Heart left ventricle (tissue), 16 donors: ENCODE measurements at places on chromosomes 11 and 22. TPM values are rescaled to one million over a fixed set of nuclear protein-coding genes. Genes with fewer than 3 reads are reported as not detected.

- no peak for DNase-seq
Observed at GRCh38 chr11:71352748-71353147, 95.4 kb downstream of the DHCR7 start.

DNA sequence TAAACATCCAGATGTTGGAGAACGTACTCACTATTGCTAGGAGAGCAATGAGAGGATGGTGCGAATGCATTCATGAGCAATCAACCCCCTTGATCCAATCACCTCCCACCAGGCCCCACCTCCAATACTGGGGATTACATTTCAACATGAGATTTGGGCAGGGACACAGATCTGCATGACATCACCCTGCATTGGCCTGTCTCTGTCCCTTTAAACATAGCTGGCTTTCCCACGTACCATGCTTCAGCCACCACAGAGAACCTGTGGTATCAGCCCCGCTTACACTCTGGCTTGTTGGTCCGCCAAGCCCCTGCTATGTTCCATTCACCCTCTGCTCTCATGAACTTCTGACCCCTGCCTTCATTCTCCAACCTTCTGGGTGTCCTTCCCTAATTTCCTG, 157.5 kb upstream of the E2F8 start:
- DNase-seq, result no peak

- no peak for DNase-seq
Observed at GRCh38 chr11:116665523-116665922, 107.3 kb downstream of the BUD13 start.

DNA sequence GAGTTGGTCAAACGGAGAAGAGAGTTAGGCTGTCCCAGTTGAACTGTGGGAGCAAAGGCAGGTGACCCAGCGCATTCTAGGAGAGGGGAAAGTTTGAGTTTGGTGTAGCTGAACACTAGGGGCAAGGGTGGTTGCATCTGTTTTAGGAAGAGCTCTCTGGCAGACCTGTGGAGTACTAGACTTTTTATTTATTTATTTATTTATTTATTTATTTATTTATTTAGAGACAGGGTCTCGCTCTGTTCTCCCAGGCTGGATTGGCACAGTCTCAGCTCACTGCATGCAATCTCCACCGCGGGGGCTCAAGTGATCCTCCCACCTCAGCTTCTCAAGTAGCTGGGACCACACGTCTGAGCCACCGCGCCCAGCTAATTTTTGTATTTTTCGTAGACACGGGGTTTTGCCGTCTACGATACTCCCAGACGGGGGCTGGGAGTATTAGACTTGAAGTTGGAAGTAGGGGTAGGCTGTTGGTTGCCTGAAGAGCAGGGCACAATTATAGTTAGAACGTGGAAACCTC, 950 bp upstream of the ACER3 start:
- DNase-seq, result no peak

- no peak for DNase-seq
Observed at GRCh38 chr22:30877662-30878515, 90.7 kb downstream of the MORC2 start.

DNA sequence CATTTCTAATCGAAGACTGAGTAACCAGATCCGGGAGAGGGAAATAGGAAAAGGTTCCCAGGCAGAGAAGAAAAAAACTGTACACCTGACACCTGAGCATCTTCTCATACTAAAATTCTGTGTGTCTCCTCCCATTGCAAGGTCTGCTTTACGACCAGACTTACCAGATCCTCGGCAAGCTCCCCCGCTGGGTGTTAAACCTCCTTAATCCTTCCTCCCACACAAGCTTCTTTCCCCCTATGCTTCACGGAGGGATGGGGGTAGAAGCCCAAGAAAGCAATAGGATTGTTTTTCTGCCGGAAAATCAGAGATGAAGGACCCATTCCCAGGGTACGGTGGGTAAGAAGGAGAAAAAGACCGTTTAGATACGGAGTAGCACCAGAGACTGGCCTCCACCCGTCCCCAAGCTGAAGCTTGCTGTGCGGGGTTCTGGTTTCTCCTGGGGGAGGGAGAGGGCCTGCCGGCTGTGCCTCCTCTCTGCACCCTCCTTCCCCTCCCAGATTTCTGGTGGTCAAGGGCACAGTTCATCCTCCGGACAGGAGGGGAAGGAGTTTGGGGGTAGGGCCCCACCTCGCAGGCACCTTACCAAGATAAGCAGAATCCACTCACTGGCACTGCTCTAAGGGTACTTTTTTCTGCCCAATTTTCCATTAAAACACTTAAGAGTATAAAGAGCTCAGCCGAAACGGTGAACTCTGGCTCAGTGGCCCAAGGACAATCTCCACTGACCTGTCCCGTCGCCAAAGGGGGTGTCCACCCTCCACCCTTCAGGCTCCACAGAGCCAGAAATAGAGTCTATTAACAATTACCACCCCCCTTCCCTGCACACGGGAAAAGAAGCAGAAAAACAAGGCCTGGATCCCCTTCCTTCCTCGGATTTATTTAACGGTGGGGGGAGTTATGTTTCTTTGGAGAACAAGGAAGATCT, 1.2 kb downstream of the TOB2 start:
- DNase-seq, result peak; percentile 67

DNA sequence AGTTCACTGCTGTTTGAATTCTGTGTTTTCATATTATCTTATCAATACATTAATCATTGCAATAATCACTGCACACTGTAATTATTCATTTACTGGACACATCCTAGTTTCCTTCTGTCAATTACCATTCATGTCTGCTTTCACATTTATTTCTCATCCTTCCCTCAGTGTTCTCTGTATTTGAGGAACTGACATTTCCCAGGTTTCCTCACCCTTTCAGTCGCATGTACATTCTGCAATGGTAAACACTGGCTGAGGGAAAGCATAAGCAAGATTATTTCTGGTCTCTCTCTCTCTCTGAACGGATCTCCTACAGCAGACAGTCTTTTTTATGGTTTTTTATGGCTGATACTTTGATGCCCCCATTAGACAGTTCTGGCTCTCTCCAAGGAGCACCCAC, 4.2 kb upstream of the HBD start:
- DNase-seq, result no peak

DNA sequence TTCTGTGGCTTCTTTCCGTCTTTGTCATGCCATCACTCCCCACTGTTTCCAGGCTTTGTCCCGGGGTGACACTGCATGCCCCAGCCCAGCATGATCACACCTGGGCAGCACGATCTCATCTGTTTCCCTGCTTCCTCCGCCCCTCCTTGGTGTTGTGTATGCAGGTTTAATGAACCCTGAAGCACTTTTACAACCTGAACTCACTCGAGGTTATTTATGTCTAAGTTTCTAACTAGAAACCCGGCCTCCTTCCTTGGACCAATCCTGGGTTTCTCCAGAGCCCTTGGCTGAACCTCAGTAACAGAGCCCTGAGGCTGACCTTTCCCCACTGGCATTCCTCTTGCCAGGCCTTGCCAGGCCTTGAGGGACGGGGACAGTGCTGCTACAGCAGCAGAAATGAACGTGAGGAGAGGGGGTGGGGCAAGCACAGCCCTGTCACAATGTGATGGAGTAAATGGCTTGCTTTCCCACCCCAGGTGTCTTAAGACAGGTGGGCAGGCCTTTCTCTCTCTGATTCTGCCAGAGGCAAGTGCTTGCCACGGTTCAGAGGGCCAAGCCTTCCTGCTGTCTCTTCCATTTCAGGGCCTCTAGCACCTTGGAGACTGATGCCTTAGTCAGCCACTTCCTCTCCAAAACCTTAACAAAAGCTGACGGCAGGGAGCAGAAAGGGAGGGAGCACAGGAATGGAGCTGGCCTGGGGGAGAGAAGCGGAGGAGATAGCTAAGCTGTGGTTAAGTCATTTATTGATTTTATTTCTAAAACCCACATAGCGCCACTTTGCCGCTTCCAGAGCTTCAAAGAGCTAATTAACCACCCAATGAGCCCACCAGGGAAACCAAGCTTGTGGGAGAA, 3.1 kb upstream of the PYGM start:
- no peak for DNase-seq

DNA sequence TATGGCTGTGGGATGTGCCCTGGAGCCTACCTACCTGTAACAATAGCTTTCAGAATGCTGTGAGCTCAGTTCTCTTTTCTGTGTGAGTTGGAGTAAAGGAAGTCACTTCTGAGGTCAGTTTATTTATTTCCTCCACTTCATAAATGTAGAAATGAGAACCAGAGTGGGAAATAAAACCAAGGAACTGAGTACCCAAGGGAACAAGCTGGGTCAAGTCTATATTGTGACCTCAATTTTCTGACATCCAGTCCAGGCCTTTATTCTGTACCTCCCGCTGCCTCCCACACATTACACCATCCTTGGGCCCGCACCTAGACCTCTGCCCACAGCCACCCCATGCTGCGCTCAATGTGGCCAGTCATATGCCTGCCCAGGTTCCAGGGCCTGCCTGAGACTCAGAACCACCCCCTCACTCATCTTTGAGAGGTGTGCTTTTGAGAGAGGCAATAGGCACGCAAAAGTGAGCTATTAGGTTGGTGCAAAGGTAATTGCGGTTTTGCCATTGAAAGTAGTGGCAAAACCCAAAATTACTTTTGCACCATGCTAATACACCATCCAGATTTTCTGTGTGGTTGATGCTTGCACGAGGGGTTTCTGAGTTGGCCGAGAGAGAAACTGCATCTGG, 9.8 kb downstream of the MS4A6E start:
- DNase-seq, result no peak

DNA sequence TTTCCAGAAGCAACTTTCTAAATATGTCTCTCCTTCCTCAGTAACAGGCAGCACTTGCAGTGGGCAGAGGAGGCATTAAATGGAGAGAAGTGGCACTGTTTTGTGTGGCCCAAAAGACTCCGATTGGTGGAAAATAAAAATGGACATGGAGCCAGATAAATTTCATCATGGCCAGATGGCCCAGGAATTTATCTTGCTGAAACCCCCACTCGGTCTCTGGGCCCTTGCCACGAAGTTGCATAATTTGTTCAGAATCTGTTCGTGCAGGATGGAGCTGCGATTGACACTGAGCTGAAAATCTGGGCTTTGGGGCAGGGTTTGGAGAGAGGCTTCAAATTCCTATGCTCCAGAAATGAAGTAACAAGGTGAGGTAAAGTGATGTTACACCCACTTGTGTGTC, 65.5 kb downstream of the C11orf91 start:
- DNase-seq, result peak; percentile 40

DNA sequence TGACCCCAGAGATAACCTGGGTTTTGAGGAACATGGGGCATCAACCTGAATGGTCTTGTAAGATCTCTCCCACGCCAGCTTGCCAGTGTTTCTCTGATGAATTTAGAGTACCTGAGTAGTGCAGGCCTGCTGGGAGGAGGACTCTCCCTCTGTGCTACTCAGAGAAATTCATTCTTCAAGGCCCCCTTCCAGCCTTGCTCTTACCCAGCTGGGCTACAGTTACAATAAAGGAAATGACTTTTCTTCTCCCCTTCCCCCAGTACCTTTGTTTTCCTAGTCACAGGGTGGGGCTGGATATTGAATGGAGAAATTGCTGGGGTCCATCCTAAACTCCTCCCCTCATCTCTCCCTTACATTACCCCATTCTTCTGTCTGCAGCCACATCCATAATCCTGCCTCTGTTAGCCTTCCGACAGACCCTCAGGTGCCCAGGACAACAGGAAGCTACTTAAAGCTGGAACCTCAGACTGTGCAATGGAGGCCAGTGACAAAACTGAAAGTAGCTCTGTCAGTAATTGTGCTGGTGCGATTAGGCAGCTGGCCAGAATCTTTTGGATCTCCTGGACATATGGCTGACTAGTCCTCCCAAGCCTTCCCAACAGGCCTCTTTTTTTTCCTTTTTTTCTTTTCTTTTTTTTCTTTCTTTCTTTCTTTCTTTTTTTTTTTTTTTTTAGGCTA, 17.4 kb downstream of the LIMK2 start:
- peak; percentile 68 for DNase-seq

DNA sequence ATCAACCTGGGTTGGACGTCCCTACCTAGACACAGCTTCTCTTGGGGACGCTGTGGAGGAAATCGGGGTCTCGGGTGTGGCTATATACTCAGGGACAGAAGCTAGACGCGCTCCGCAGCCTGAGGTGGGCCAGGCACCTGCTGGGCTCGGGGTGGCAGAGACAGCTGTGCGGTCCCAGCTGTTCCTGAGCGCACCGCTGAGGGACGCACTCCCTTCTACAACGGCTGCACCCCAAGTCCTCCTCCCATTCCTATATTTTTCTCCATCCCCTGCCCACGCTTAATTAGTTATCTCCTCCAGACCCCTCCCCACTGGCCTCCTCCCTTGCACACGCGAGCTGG, 188 bp upstream of the MTNR1B start:
- DNase-seq, result no peak

DNA sequence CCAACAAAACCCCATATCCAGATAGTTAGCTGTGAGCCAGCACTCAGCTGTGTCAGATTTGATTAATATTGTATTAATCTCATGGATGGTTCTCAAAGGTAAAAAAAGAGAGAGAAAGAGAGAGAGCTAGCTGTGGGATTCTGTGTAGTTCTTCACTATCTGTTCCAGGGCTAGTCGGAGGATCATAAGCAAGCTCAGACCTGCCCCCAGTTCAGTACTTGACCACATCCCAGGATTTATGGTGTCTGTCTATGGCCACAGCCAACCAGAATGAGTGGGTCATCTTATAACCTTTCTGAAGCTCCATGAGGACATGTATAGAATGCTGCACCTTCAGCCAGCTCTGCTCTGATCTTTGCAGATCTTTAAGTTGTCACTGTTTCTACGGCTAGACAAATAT, 13.5 kb upstream of the B3GNT6 start:
- DNase-seq, result no peak

The SCGB1C1 gene
- not detected for polyA plus RNA-seq

The MYBPC3 gene
- 1,204 TPM for polyA plus RNA-seq

The ANO1 gene
- 6.1 TPM for polyA plus RNA-seq

The MRGPRX3 gene
- not detected for polyA plus RNA-seq

The GDPD4 gene
- polyA plus RNA-seq, result 0.19 TPM

The B4GAT1 gene
- polyA plus RNA-seq, result 37.2 TPM
